ENCODE measurements at places on chromosomes 5 and 9.

GRCh38 chr9:96566498-96567202 lies 53.0 kb downstream of the CDC14B start:
- H3K27ac ChIP-seq, result peak overlapping the region; percentile 94
- H3K36me3 ChIP-seq, result peaks cover 11% of the 10 kb centered on the region
- no peaks in the 10 kb centered on the region for H3K27me3 ChIP-seq
- peak; percentile 93 for DNase-seq

DNA sequence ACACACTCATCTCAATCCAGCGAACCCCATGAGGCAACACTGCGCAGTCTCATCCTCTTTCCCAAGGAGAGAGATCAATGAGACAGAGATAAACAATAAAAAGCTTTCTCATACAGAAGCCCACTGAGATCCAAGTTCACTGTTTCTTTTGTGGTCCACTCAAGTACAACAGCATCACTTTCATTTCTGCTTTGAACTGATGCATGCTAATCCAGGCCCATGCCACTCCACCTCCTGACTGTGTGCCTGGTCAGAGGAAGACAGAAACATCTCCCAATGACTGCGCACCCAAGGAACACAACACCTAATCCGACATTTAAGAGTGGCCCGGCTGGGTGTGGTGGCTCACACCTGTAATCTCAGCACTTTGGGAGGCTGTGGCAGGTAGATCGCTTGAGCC lies 104.0 kb downstream of the SERINC5 start:
- peaks cover 9% of the 10 kb centered on the region for H3K36me3 ChIP-seq
- H3K4me1 ChIP-seq, result no peaks in the 10 kb centered on the region
- no peak overlapping the region for H3K27ac ChIP-seq
- no peaks in the 10 kb centered on the region for H3K27me3 ChIP-seq

GRCh38 chr9:133705576-133705975 lies 32.6 kb downstream of the SARDH start:
- no peak overlapping the region for H3K4me3 ChIP-seq
- no peak overlapping the region for H3K27ac ChIP-seq
- peaks cover 21% of the 10 kb centered on the region for H3K4me1 ChIP-seq
- DNase-seq, result no peak
- no peaks in the 10 kb centered on the region for H3K27me3 ChIP-seq
- H3K36me3 ChIP-seq, result no peaks in the 10 kb centered on the region

DNA sequence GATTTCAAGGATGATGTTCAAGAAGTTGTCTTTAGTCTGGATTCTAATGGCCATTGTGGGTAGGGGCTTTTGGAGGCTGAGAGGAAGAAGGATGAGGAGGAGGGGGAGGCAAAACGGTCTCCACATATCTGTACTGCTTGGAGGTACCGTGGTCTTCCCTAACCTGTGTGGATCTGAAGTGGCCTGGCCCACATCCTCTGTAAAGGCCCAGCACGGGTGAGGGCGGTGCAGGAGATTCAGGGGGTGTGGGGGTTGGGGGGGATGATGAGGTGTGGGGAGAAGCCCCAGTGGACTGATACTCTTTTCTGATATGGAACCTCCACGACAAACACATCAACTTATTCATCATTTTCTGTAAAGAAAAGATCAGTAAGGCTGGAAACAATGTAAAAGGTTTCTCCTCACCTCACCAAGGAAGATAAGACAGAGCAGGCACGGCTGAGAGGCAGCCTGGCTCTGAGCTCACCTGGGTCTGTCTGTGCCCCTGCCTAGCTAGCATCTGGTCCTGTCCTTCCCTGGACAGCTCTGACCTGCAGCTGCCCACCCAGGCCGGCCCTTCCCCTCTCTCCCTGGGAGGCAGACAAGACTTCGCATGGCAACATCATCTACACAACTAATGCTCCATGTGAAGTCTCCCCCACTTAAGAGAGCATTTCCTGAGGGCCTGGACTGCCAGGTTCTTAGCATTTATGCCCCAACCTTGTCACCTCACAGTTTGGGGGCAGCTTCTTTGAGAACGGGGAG lies 5.6 kb upstream of the IL3 start:
- no peak overlapping the region for H3K4me3 ChIP-seq
- no peak overlapping the region for H3K27ac ChIP-seq
- H3K36me3 ChIP-seq, result no peaks in the 10 kb centered on the region
- H3K27me3 ChIP-seq, result no peaks in the 10 kb centered on the region

GRCh38 chr5:43773478-43773844 lies 170.5 kb downstream of the NNT start:
- H3K4me3 ChIP-seq, result no peak overlapping the region
- H3K4me1 ChIP-seq, result no peaks in the 10 kb centered on the region
- H3K27me3 ChIP-seq, result no peaks in the 10 kb centered on the region
- no peaks in the 10 kb centered on the region for H3K36me3 ChIP-seq
- no peak for DNase-seq
- H3K27ac ChIP-seq, result no peak overlapping the region

DNA sequence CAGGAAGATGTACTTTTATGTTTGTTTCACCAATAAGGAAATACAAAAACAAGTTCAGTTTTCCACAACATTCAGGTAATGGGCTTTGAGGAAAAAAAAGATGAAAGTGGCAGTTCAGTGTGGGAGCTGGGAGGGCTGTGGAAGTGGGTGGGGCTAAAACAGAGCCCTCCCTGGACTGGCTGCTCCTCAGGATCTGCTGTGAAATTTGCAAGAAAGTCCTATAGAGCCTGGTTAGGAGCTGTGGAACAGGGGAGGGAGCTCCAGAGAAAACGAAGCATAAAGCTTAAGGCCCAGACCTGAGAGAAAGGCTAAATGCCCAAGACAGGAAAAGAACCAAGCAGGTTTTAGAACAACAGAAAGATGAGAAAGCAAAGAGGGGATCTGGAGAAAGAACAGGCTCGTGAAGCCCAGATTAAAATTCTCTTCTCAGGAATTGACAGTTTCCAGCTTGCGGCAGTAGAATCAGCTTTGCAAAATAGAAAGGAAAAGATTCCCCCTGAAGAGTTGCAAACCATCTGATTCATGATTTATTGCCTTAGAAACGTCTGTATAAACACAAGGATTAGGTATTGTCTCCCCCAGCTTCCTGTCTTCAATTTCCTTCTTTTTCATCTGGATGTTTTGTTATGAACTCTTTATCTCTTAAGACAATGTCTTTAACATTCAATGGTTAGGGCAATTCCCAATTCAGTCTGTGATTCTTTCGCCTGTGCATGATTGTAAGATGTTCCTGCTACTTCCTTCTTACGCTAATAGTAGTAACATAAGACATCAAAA lies 26.3 kb upstream of the CRHBP start:
- H3K4me3 ChIP-seq, result no peak overlapping the region
- no peaks in the 10 kb centered on the region for H3K36me3 ChIP-seq
- no peaks in the 10 kb centered on the region for H3K27me3 ChIP-seq
- no peak for DNase-seq
- no peak overlapping the region for H3K27ac ChIP-seq
- no peaks in the 10 kb centered on the region for H3K4me1 ChIP-seq

DNA sequence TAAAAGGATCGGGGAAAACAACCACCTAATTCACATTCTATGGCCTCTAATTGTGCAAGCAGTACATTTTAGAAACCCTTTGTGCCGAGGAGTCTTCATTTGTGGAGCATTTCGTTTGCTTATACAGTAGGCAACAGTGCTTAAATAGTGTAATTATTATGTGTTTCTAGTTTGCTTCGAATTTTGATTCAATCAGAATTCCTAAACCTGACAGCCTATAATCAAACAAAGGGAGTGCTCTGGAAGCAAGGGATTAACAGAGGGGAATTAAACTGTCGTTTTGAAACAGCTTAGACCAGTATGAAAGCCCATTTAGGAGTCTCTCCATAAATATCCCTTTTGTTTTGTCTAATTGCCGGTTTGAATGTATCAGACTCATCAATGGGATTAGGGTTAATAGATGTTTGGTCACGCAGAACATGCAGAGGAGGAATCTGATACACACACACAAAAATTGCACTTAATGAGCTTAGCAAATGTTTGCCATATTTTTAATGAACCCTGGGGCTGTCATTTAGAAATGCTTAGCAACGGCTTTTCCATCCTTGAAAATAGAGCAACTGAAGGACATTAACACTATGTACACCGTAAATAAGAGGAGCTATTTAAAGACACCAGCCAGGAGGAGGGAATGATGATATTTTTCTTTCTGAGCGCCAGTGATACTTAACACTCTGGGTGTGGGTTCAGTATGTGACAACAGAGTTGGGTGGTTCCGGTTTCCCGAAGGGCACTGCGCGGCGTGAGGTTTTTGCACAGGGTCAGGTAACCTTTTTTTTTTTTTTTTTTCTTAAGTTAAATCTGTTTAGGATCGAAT lies 404.7 kb downstream of the TLE4 start:
- no peaks in the 10 kb centered on the region for H3K27me3 ChIP-seq
- H3K4me3 ChIP-seq, result no peak overlapping the region

DNA sequence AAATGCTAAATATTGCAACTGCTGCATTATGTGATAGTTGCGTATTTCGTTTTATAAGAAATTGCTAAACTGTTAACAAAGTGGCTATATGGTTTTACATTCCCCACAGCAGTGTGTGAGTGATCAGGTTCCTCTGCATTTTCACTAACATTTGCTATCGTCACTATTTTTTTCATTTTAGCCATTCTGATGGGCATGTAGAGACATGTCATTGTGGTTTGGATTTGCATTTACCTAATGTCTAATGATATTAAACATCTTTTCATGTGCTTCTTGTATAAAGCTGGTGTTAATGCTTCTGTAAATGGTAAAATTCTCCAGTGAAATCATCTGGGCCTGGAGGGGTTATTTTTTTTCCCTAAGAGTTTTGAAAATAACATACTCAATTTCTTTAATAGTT lies 61.6 kb downstream of the ERCC6L2 start:
- no peaks in the 10 kb centered on the region for H3K4me1 ChIP-seq
- DNase-seq, result no peak
- H3K27ac ChIP-seq, result no peak overlapping the region
- H3K4me3 ChIP-seq, result no peak overlapping the region
- no peaks in the 10 kb centered on the region for H3K27me3 ChIP-seq

DNA sequence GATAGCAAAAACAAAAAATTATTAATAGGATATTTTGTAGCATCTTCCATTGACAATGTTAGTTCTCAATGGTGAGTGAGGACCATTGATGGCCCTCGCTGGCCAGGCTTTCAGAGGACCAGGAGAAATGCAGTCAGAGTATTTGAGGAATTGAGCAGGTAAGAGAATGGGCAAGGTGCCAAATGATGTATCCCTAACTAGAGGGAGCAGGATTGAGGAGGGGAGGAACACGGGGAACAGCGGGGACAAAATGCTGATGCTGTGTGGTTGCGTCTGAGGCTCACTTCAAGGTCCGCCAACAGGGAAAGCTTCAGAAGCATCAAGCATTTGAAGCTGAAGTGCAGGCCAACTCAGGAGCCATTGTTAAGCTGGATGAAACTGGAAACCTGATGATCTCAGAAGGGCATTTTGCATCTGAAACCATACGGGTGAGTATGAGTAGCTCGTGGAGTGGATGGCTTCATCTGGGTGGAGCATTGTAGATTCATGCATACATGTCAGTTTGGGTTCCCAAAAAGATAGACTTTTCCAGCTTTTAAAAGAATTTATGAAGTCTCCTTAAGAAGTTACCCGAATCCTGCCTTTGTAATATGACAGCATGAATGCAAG lies 16.2 kb downstream of the SPTAN1 start:
- no peak for DNase-seq
- no peak overlapping the region for H3K27ac ChIP-seq
- H3K4me3 ChIP-seq, result no peak overlapping the region
- H3K27me3 ChIP-seq, result no peaks in the 10 kb centered on the region
- peaks cover 20% of the 10 kb centered on the region for H3K36me3 ChIP-seq

DNA sequence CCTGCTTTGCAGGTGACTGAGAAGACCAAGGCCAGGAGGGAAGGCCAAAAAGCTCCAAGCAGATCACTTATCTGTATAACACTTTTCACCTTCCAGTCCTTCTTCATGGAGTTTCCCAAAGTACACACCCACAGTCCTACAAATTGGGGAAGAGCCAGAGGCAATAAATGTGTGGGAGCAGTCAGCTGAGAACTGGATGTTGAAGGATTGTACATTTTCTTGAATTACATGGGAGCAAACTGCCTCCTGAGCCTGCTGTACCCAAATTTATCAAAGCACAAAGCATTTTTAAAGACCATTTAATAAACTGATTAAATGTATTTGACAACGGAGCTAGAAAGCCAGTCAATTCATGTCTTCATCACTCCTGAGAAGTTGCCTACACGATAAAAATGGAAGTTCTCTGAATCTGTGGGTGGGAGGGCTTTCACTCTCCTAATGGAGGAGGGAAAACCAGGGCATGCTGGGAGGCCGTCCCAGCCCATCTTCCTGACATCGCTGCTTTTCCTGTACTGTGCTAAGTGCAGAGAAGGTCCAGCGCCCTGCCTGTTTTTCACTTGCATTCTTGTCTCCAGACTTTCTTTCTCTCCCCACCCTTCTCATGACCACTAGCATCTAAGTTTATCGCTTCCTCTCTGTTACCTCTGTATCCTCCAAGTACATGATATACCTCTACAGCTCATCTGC lies 79.0 kb downstream of the KCNIP1 start:
- no peak for DNase-seq
- no peaks in the 10 kb centered on the region for H3K36me3 ChIP-seq
- no peak overlapping the region for H3K4me3 ChIP-seq
- H3K27ac ChIP-seq, result no peak overlapping the region
- no peaks in the 10 kb centered on the region for H3K27me3 ChIP-seq

DNA sequence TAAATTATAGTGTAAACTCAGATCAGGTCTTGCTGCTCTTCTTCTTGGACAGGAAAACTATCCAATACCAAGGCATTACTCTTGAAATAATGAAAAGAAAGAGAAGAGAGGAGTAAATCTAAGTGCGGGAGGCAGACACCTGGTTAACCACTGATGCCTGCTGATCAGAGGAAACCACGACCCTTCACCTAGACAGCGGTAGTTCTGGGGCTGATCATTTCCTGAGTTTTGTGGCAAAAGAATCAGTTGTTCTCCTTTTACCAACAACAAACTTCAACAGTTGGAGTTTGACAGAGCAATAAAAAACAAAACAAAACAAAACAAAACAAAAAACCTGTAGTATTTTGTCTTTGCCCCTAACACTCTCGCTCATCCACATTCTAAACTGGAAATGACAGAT lies 3.0 kb downstream of the RLN1 start:
- H3K4me1 ChIP-seq, result no peaks in the 10 kb centered on the region
- DNase-seq, result no peak

- no peak overlapping the region for H3K27ac ChIP-seq
- no peaks in the 10 kb centered on the region for H3K4me1 ChIP-seq
- DNase-seq, result no peak
- no peaks in the 10 kb centered on the region for H3K27me3 ChIP-seq
These were observed 138.9 kb upstream of the KLF4 start for GRCh38 chr9:107628444-107628843.

DNA sequence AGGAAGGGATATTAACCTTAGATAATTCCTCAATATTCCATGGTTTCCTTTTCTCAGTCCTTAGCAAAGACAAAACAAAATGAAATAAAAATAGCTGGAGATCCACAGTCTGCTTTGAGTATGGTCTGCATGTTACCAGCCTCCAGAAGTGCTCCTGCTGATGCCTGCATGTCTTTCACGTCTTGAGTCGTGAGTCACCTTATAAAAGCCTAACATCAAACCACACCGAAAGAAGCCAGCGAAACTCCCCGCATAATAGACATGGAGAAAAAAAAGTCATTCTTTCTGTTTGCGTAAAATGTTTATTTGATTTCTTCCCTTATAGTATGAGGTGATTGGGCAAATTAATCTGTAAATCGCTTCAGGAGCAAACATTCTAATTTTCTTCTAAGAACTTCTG lies 380.5 kb downstream of the SLCO4C1 start:
- no peaks in the 10 kb centered on the region for H3K36me3 ChIP-seq
- no peak overlapping the region for H3K4me3 ChIP-seq
- DNase-seq, result no peak
- no peak overlapping the region for H3K27ac ChIP-seq
- H3K27me3 ChIP-seq, result no peaks in the 10 kb centered on the region

GRCh38 chr5:134101686-134102439 lies 12.6 kb upstream of the TCF7 start:
- H3K36me3 ChIP-seq, result no peaks in the 10 kb centered on the region
- DNase-seq, result no peak
- H3K27ac ChIP-seq, result no peak overlapping the region
- no peak overlapping the region for H3K4me3 ChIP-seq
- H3K27me3 ChIP-seq, result no peaks in the 10 kb centered on the region
- H3K4me1 ChIP-seq, result peaks cover 17% of the 10 kb centered on the region
